ENCODE measurements at places on chromosomes 6 and 20.

DNA sequence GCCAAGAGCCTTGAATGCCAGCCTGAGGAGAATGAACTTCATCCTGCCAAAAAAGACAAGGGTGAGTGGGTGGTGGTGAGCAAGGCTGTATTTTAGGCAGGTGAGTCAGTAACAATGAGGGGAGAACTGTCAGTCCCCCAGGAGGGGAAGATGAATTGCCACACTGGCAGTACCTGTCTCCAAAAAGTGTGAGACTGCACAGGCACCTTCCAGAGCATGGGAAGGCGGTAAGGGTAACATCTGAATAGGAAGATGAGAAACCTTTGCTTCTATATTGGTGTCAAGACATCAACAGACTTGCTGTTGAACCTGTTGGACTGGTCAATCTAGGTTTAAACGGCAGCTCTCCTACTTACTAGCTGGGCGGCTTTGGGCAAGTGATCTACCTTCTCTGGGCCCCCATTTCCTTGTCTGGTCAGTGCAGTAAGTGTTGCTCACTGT, 30.9 kb downstream of the STK35 start:
- H3K36me3 ChIP-seq: peaks cover 7% of the 10 kb centered on the region
- H3K27me3 ChIP-seq: no peaks in the 10 kb centered on the region
- H3K4me3 ChIP-seq: no peak overlapping the region
- peaks cover 14% of the 10 kb centered on the region for H3K4me1 ChIP-seq
- H3K27ac ChIP-seq: no peak overlapping the region
- no peak for DNase-seq

DNA sequence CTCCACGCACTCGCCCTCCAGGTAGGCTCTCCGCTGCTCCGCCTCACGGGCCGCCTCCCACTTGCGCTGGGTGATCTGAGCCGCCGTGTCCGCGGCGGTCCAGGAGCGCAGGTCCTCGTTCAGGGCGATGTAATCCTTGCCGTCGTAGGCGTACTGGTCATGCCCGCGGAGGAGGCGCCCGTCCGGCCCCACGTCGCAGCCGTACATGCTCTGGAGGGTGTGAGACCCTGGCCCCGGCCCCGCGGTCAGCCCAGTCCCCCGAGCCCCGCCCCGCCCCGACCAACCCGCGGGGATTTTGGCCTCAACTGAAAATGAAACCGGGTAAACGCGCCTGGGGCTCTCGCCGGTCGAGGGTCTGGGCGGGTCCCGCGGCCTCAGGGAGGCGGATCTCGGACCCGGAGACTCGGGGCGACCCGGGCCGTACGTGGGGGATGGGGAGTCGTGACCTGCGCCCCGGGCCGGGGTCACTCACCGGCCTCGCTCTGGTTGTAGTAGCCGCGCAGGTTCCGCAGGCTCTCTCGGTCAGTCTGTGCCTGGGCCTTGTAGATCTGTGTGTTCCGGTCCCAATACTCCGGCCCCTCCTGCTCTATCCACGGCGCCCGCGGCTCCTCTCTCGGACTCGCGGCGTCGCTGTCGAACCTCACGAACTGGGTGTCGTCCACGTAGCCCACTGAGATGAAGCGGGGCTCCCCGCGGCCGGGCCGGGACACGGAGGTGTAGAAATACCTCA, 598 bp downstream of the HLA-B start:
- H3K27ac ChIP-seq: peak overlapping the region; percentile 100
- peaks cover 52% of the 10 kb centered on the region for H3K4me1 ChIP-seq
- no peaks in the 10 kb centered on the region for H3K27me3 ChIP-seq
- peak overlapping the region; percentile 83 for H3K4me3 ChIP-seq
- H3K36me3 ChIP-seq: peaks cover 2% of the 10 kb centered on the region

GRCh38 chr6:43009124-43009523, 4.6 kb downstream of the MEA1 start:
- no peaks in the 10 kb centered on the region for H3K27me3 ChIP-seq
- no peak overlapping the region for H3K27ac ChIP-seq
- H3K4me1 ChIP-seq: peaks cover 7% of the 10 kb centered on the region
- no peak overlapping the region for H3K4me3 ChIP-seq
- peaks cover 64% of the 10 kb centered on the region for H3K36me3 ChIP-seq

DNA sequence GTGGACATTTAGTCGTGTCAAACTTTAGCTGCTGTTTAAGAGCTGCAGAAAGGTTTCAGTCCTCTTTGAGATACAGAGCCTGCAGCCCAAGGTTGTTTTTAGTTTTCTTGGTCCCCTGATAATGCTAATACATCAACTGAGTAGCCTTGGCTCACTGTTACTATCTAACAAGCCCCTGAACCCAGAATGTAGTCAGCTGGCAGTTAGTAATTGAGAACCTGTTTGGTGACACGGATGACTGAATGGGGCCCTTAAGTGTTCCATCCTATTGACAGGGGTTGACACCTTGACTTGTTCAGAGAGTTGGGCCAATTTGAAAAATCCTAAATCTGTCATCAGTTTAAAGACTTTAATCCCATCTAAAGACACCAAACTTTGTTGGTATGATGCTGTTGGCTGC, 2.8 kb downstream of the RTN4IP1 start:
- peaks cover 13% of the 10 kb centered on the region for H3K4me1 ChIP-seq
- H3K27ac ChIP-seq: no peak overlapping the region
- no peak for DNase-seq

- H3K27ac ChIP-seq: no peak overlapping the region
- no peaks in the 10 kb centered on the region for H3K27me3 ChIP-seq
- H3K4me3 ChIP-seq: no peak overlapping the region
- H3K4me1 ChIP-seq: peaks cover 11% of the 10 kb centered on the region
- DNase-seq: no peak
Measured at GRCh38 chr20:41234546-41234945, 83.0 kb downstream of the ZHX3 start.

- peaks cover 25% of the 10 kb centered on the region for H3K4me1 ChIP-seq
- no peaks in the 10 kb centered on the region for H3K36me3 ChIP-seq
- H3K4me3 ChIP-seq: no peak overlapping the region
- DNase-seq: no peak
- H3K27me3 ChIP-seq: no peaks in the 10 kb centered on the region
Measured at GRCh38 chr6:117603821-117604220, 1.5 kb upstream of the GOPC start.

DNA sequence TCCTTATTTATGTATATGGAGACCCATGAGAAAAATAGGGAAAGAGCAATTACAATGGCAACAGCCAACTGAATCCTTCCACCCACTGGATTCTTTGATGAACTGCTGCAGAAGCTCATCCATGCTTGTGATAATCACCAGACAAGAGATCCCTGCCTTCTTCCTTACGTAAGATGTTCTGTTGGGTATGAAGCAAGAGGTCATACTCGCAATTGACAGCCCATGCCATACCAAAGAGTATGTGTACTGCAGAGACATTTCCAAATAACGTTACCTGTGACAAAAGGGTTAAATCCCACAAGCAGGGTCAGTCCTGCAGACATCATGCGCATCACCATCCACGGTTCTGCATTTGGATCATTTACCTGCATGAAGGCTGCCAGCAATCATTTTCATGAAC, 27.8 kb downstream of the ELOVL5 start:
- no peak overlapping the region for H3K27ac ChIP-seq
- no peaks in the 10 kb centered on the region for H3K27me3 ChIP-seq
- H3K4me1 ChIP-seq: peaks cover 9% of the 10 kb centered on the region
- H3K36me3 ChIP-seq: no peaks in the 10 kb centered on the region
- no peak for DNase-seq

DNA sequence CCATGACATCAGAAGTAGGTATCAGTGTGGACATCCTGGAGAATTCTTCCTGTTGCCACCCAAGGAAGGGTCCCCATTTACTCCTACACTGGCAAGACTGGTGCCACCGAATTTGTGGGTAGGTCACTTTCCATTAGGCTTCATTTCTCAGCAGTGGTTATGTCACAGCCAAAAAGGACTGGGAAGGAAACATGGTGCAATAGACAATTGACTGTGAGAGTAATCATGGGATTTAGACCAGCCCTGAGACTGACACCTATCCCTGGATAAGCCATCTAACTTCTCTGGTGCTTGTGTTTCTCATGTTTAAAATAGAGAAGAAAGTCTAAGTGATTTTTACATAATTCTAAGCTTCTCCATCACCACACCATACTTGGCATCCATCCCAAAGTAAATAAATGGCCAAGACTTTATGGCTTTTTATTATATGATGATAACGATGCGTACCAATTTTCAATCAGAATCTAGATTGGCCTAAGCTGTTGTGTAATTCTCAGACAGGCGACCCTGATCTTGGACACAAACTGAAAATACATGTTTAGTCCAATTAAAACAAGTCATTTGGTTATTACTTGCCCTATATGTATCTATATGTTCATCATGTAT, 10.2 kb downstream of the SMPDL3A start:
- no peaks in the 10 kb centered on the region for H3K4me1 ChIP-seq
- H3K4me3 ChIP-seq: no peak overlapping the region
- DNase-seq: no peak
- H3K27me3 ChIP-seq: no peaks in the 10 kb centered on the region

DNA sequence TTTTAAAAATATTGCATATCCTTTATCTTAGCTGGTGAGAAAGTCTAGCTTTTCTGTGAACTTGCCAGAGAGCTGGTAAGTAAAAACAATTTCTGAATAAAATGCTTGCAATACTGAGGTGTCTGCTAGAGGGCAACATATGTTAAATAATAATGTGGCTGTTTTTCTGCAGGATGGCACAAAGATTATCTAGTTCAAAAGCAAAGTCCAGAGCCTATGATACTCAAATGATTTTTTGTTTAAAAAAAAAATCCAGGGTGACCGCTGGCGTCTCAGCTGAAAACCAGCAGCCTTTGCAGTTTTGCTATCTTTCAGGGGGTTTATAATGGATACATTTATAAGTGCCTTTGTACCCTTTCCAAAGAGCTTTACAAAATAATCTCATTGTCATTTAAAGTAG, 194.9 kb downstream of the PHACTR1 start:
- no peak for DNase-seq
- H3K27me3 ChIP-seq: peaks cover 6% of the 10 kb centered on the region
- H3K4me3 ChIP-seq: no peak overlapping the region
- no peaks in the 10 kb centered on the region for H3K4me1 ChIP-seq
- H3K27ac ChIP-seq: no peak overlapping the region
- no peaks in the 10 kb centered on the region for H3K36me3 ChIP-seq
